ENCODE measurements at places on chromosomes 2 and 18.
A peak's percentile ranks its signal among the peaks of the same experiment; 100 is the strongest.

GRCh38 chr2:44779793-44780192, 161.7 kb upstream of the SIX3 start:
- DNase-seq = no peak

- no peak for DNase-seq
These were observed 6.3 kb downstream of the TCF23 start for GRCh38 chr2:27155069-27155520.

DNA sequence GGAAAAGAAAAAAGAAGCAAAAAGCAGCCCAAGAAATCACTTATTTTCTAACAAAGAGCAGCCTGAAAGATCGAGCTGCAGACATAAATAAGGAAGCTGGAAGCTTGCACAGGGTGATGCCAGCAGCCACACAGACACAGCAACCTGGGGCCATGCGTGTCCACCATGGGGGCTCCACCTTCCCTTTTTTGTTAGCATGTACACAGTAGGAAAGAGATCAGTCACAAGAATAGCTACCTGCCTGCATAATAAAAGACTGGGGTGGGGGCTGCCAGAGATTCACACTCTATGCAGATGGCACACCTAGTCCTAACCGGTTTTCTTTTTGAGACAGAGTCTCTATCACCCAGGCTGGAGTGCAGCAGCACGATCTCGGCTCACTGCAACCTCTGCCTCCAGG, 2.9 kb upstream of the CNOT11 start:
- no peak for DNase-seq

GRCh38 chr2:222504719-222505118, 80.4 kb downstream of the SGPP2 start:
- no peak for DNase-seq

GRCh38 chr2:17892770-17893534, 14.5 kb downstream of the KCNS3 start:
- DNase-seq = no peak

- DNase-seq = no peak
These were observed 48.6 kb downstream of the TMEM18 start for GRCh38 chr2:628651-629050.

DNA sequence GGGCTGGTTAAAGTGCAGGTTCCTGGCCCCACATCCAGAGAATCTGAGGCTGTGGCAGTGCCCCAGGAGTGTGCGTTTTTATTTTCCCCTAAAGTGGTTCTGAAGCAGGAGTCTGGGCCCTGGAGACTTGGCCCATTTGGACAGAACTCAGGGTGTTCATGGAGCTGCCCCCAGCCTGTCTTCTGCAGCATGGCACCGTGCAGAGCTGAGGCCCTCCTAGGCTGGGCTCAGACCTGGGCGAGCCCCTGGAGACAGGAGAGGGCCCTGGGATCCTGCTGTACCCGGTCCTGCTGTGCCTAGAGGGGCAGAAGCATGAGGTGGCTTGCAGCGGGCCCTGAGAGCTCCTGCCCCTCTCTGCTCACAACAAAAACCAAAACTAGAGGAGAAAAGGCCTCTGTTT, 58.8 kb upstream of the B3GNT7 start:
- no peak for DNase-seq

DNA sequence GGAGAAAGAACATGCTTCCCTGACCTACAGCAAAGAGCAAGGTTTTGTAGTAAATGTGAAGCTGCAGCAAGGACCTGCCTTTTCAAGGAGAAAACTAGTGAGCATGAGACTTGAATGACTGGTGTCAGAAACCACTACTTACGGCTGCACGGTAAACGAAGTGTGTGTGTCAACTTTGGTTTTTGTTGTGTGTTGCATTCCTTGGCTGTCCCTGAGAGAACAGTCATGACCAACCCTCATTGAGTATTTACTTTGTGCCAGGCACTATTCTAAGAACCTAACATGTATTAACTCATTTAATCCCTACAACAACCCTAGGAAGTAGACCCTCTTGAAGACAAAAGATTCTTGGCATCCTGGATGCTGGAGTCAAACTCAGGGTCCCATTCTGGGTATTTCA, 22.8 kb downstream of the ACMSD start:
- no peak for DNase-seq

- DNase-seq = no peak
These were observed 23.5 kb downstream of the EMX1 start for GRCh38 chr2:72940786-72941185.

DNA sequence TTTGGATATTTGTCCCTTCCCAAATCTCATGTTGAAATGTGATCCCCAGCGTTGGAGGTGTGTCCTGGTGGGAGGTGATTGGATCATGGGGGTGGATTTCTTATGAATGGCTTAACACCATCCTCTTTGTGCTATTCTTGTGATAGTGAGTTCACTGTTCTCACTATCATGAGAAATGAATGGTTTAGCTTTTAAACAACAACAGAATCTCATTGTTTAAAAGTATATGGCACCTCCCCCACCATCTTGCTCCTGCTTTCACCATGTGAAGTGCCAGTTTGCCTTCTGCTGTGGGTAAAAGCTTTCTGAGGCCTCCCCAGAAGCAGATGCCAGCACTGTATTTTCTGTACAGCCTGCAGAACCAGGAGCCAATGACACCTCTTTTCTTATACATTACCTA, 38.1 kb downstream of the KIAA1328 start:
- no peak for DNase-seq

GRCh38 chr18:58263055-58263957, 219.3 kb downstream of the NEDD4L start:
- no peak for DNase-seq

DNA sequence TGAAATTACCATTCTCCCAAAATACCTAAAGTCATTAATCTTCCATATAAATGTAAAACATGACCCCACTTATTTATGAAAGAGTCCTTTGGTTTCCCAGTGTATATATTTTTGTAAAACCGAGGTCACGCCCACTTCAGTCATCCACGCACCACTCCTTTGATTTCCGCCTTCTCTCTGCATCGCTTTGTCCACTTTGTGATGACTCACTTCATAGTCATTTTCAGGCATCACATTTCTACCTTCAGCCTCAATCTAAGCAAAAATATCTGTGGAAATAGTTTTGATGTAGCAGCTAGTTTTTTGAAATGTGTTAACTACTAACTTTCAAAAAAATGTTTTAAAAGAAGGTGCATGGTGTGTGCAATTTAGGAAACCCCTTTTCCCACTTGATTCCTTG, 793.5 kb upstream of the SOX11 start:
- DNase-seq = no peak

GRCh38 chr2:29463181-29463900, 348.1 kb downstream of the CLIP4 start:
- no peak for DNase-seq

DNA sequence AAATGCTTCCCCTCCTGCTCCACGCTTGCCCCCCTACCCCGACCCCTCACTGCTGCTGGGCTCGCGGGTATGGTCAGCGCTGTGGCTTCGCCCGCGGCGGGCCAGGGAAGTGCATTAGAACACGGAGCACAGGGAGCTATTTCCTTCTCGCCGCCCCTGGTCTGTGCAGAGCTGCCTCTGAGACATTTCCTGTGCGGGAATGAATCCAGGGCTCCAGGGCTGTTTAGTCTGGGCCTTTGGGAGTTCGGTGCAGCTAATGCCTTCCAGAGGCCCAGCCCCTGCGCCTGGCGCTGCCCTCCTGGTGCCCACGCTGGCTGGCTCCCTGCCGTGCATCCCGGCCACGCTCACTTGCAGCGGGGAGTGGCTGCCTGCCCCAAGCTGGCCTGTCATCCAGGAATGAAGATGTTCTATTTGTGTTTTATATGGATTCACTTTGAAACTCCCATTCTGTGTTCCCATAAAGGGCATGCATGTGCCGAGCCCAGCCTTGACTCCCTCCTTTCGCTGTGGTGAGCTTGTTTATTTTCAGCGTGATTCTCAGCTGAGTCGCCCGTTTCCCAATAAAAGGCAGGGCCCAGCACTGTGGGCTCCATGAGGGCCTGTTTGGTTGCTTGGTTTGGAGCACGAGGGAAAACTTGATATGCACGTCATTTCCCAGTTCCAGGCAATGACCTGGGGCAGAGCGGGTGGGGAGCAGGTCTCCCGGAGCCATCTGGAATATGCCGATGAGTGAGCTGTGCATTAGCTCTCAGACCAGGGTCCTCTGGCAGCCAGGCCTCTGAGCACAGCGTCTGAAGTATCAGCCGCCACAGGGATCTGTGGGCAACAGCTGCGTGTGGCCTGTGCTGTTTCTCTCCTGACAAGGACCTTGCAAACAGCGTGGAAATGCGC, 42.7 kb downstream of the SH3RF3 start:
- no peak for DNase-seq

DNA sequence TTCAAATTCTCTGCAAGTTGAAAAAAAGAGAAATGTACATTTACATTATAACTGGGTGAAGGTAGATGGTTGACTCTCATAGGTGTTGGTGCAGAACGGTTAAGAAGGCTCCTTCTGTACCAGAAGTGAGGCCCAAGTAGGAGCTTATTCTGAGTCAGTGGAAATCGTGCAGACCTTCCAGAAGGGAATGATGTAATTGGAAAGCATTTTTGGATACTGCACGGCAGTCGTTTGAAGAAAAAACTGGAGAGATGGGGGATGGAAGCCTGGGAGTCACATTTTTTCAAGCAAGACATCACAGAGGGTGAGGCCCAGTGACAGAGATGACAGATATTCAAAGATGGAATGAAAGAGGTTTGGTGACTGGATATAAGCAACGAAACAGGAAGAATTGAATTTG, 39.4 kb downstream of the HRH4 start:
- no peak for DNase-seq

GRCh38 chr2:241069821-241070281, 32.2 kb downstream of the MTERF4 start:
- no peak for DNase-seq

- no peak for DNase-seq
These were observed 176.7 kb downstream of the SOX11 start for GRCh38 chr2:5868931-5869330.

- DNase-seq = no peak
These were observed 119.0 kb downstream of the RPIA start for GRCh38 chr2:88810488-88810887.

DNA sequence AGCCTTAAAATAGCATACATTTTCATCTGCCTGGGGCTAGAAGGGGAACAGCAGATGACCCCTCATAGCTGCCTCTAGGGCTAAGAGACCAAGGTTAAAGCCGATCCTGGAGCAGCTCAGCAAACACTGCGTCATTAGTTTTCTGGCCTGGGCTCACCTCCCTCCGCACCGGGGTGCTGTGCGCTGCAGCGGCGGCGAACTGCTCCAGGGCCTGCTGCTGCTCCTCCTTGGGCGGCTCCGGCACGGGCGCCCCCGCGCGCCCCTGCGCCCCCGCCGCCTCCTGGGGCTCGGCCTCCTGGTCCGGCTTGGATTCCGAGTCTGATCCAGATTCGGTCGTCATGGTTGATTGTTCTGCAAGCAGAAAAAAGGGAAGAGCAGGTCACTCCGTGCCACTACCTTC, 55.0 kb downstream of the EPB41L3 start:
- DNase-seq = no peak

- no peak for DNase-seq
These were observed 320.1 kb downstream of the OSR1 start for GRCh38 chr2:19038071-19039015.

DNA sequence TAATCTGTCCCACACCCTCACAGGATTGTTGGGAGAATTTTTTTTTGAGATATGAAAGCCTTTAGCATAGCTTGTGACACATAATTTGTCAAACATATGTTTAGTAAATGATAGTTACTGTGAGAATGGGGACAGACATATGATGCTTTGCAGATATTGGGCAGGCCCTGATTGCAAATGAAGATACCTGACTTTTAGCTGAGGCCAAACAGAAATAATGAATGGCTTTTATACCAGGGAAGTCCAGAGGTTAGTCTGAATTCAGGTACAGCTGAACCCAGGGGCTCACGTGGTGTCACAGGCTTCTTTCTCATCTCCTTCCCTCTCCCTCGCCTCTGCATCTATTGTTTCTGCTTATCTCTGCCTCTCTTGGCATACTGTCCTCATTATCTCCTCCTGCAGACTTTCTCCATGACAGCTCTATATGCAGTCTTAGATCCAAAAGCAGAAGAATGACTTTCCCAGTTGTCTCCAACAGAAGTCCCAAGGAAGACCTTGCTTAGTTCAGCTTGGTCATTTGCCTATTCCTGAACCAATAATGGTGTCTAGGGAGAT, 4.9 kb upstream of the WNT10A start:
- DNase-seq = no peak

GRCh38 chr2:233799716-233800115, 21.6 kb downstream of the MROH2A start:
- no peak for DNase-seq

- DNase-seq = no peak
These were observed 221.6 kb downstream of the GBX2 start for GRCh38 chr2:235946590-235946989.

DNA sequence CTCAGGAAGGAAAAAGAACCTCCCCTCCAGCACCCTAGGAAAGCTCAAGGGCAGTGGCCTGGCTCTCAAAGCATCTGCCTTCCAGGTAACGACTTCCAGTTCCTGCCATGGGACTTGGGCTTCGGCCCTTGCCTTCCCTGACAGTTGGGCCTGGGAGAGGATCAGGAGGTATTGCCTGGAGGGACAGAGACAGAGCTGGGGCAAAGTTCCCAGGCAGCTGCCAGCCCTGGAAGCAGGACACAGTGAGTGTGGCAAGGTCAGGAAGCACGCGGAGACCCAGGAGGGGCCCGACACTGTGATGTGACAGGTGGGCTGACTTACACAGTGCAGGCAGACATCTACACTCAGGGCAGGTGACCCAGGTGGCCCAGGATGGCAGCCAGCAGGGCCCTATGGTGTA, 87.5 kb upstream of the BOD1L2 start:
- DNase-seq = no peak

GRCh38 chr2:25367296-25367695, 25.6 kb upstream of the DNMT3A start:
- no peak for DNase-seq

- DNase-seq = peak; percentile 11
These were observed 277.4 kb downstream of the NDUFA10 start for GRCh38 chr2:239747771-239748170.

GRCh38 chr2:218964041-218964771, 4.7 kb downstream of the CDK5R2 start:
- no peak for DNase-seq

DNA sequence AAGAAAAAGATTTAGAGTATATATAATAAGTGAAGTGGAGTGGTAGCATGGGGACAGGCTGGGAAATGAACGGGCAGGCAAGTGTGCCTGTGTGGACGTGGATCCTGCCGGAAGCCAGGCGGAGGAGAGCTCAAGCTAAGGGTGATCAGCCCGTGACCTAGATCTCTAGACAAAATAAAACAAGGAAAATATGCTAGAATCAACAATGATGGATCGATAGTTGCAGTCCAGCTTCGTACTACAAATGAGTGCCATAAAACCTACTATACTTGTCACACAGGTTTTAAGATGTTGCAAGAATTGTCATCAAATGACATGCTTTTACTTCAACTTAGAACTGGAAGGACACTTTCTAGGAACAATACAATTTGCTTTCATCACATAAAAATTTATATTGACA, 8.5 kb downstream of the EIF2AK2 start:
- peak; percentile 21 for DNase-seq

DNA sequence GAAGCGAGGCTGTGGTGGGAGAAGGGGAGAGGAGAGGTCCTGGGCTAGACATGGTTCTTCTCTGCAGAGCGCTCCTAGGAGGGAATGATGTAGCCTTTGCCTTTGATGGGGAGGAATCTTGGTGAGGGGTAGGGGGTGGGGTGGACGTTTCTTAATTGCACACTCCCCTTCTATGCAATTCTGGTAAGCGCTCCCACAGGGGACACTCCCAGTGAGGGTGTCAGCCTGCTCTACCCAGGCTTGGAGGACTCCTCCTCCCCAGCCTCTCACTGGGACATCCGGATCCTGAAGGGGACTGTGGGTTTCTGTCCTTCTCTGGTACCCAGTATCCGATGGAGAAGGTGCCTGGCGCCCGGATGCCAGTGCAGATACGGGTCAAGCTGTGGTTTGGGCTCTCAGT, 114.3 kb downstream of the DYSF start:
- DNase-seq = no peak

- DNase-seq = no peak
These were observed 4.7 kb downstream of the SLC11A1 start for GRCh38 chr2:218386505-218387368.
